Endothelial cell (in vitro differentiated cells): ENCODE measurements at places on chromosomes 5 and 9. TPM values are rescaled to one million over a fixed set of nuclear protein-coding genes. Genes with fewer than 3 reads are reported as not detected.

DNA sequence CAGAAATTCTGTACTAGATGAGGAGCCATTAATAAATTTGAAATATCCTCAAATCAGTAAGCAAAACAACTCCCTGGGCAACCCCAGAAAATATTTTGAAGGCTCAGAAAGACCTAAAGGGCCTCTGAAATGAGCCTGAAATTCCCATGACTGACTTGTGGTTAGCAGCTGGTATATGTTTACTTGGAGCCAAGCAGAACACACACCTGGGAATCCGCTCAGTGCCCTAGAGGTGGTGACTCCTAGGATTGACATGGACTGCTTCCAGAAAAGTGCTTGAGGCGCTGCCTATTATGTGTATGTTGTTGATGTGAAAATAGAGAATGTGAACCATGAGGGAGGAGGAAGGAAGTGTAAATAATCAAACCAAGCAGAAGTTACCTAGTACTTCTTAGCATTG, 14.7 kb downstream of the RFK start:
- no peak for DNase-seq

NUDT12 gene
- 6.1 TPM for total RNA-seq

- no peak for DNase-seq
Measured at GRCh38 chr5:14732991-14733390, 68.5 kb downstream of the OTULIN start.

- DNase-seq = no peak
Measured at GRCh38 chr9:69180670-69181069, 6.6 kb downstream of the TJP2 start.

- no peak for DNase-seq
Measured at GRCh38 chr5:179008667-179009066, 13.5 kb upstream of the GRM6 start.

DNA sequence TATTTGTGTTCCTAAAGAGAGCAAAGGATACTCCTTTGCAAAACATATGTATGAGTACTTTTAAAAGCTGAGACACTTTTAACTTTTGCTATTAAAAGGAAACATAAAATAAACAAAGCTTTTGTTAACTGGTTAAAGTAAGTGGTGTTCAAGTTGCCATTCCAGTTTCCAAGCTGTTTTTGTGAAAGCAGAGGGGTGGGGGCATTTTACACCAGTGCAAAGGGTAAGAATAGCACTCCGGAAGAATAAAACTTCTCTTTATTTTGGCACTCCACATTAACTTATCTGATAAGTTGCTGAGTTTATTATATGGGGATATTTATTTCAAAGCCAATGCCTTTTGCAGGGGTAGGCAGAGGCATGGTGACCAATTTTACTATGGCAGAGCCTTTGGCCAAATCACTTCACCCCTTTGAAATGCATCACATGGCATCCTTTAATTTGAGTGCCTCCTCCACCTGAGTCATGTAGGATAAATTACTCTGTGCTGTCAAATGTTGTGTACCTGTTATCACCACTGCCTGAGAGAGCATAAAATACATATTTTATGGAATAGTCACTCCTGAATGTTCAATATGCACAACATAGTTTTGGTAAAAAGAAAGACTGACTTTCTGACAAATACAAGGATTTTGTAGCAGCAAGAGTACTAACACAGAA, 62.9 kb downstream of the MLLT3 start:
- DNase-seq = no peak

GRCh38 chr5:72245951-72246532, 74.0 kb downstream of the MRPS27 start:
- DNase-seq = no peak

DNA sequence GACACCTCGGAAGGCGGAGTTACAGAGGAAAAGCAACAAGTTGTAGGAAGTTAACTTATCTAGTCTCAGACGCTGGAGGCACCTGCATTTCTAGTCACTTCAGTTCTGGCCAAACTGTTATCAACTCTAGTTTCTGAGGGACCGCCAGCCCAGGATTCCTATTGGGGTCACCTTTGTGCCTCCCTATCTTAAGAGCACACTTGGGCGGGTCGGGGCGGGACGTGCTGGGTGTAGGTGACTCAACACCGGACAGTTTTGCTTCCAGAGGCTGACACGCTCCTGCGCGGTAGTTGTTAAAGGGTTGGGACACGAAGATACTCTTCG, 679 bp upstream of the KDM4C start:
- DNase-seq = no peak

- DNase-seq = no peak
Measured at GRCh38 chr9:104269996-104270963, 176.2 kb downstream of the SMC2 start.

DNA sequence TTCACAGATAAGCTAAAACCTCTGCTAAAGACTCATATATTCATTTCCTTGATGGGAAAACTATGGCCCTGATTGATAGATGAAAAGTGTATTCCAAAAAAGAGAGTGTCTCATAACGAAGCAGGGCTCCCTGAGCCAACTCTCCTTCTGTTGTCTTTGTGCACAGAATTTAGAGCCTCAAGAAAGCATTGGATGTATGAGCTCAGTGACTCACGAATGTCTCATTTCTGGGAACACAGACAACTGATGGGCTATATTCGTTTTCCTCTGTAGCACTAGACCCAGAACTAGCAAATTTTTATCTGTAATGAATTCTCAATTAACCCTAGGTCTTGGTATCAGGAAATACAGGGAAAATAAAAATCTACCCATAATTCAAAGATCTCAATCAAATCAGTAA, 88.4 kb downstream of the LMNB1 start:
- DNase-seq = no peak

- no peak for DNase-seq
Measured at GRCh38 chr5:68465133-68465532, 249.6 kb downstream of the PIK3R1 start.

- DNase-seq = no peak
Measured at GRCh38 chr9:23638837-23639426, 187.1 kb downstream of the ELAVL2 start.

DNAI1 gene
- total RNA-seq = 0.74 TPM

- no peak for DNase-seq
Measured at GRCh38 chr5:16773991-16774390, 157.2 kb upstream of the RETREG1 start.

DNA sequence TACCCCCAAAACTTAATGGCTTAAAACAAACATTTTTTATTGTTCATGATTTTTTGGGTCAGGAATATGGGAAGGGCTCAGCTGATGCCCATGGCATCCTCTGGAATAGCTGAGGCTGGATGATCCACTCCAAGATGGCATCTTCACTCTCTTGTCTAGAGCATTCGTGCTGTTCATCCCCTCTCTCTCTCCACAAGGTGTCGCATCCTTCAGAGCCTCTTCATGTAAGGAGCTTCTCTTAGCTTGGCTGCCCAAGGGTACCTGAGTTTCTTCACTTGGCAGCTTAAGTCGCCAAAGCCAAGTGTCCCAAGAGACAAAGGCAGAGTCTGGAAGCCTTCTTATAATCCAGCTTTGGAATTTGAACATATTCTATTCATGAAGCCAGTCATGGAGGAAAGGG, 294.7 kb downstream of the CHSY3 start:
- DNase-seq = no peak

LECT2 gene
- not detected for total RNA-seq

DNA sequence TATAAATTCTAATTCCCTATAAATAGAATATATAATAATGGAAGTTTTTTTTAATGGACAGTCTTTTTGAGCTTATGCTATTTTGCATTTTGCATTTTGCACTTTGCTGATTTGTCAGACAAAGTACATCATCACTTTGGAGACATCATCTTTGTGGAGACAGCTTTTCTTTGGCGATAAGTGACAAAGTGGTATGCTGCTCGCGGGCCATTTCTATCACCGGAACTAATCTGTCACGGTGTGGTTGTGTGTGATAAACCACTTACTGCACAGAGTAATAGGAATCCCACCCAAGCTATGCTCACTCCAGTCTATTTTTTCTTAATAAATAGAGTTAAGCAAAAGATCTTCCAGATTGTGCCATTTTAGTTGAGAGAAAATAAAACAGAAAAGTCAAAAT, 133.1 kb downstream of the MACIR start:
- no peak for DNase-seq

DNA sequence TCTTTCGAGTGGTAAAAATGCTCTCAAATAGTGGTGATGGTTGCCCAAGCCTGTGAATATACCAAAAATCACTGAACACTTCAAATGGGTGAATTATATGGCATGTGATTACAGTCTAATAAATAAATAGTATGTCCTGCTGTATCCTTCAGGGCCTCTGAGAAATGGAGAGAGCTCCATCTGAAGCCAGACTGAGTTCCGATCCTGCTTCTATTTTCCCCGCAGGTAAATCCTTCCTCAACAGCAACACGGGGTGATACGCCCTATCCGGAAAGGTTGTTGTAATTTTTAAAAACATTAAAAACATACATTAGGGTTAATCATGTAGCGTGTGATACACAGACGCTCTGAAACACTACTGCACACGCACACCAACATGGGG, 695 bp upstream of the SNAPC3 start:
- DNase-seq = no peak

IL3 gene
- total RNA-seq = not detected

DNA sequence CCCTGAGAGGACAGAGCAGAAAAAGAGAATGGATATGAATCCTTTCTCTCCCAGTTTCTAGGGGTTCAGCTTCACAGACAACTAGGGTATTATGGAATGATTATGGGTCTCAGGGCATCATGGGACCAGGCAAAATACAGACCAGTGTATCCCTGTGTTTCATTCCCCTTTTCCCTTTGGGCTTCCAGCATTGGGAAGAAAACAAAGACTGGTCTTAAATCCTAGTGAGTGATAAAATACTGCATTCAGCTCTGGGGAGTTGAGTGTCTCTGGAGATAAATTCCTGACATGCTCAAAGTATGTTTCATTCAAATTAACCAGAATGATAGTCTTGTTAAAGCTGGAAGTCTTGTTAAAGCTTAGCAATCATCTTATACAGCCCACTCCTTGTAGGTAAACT, 2.4 kb upstream of the POU4F3 start:
- DNase-seq = no peak

LYRM7 gene
- 6.3 TPM for total RNA-seq

FAXDC2 gene
- total RNA-seq = 9.3 TPM

DNA sequence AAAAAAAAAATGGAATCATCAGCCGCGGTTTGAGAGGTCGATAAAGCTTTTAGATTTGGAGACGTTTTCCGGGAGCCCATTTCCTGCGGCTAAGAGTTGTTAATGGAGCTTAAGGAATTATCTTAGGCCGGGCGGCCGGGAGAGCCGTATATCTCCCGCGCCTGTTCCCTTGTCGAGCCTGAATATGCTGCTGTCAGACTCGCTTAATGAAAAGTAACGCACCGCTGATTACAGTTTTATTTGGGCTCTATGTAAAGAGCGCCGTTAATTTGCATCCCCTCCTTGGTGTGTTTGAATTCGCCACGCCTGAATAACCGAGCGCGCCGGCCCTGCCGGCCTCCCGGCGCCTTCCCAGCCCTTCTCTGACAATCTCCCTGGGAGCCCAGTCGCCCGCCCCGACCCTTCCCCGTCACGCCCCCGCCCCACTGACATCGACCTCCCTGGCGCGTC, 7.9 kb downstream of the IRX4 start:
- no peak for DNase-seq

DNA sequence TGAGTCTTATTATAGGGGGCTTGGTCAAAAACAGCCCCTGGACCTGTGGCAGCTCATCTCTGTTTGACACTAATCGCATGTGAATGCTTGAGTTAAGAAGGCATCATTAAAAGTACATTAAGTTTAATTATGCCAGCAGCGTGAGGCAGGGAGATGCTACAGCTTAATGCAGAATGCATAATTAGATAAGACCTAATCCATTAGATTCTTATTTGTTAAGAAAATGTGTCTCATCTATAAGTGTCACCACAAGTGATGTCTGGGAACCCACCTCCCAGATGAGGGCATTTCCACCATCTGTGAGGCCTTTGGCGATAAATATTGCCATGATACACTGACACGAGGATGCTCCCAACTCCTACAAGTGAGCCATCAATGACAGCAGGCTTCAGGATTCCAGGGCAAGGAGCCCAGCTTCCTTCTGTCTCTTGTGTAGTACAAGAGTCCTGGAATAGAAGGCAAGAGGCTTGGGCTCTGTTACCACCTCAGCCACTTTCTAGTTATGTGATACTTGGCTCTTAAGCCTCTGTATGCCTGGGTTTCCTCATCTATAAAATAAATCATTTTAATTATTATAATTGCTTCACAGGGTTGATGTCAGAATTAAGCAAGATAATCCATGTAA, 202.7 kb downstream of the FAM114A2 start:
- DNase-seq = no peak
